GM10248 (cell line): ENCODE measurements at places on chromosomes 16 and 17.

GRCh38 chr17:78661093-78661770 is 84.0 kb upstream of the DNAH17 start:
- no peak for DNase-seq

GRCh38 chr17:7215652-7216180 is 3.9 kb downstream of the DLG4 start:
- no peak for DNase-seq

DNA sequence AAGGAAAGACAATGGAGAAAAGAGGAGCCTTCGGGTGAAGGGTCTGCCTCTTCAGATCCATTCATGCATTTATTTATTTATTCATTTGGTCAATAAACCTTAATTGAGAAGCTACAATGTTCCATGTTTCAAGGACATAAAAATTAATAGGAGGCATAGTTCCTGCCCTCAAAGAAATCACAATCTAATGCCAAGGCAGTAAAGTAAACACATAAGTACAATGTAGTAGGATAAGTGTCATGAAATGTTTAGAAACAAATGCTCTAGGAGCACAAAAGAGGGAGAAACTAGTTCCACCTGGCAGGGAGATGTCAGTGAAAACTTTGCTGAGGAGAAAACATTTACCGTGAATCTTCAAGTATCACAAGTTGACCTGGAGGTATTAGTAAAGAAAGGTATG is 103.5 kb upstream of the NOG start:
- DNase-seq: no peak

GRCh38 chr17:444879-445454 is 92.4 kb upstream of the RPH3AL start:
- DNase-seq: no peak

- no peak for DNase-seq
Observed at GRCh38 chr17:1153795-1154546, 25.8 kb downstream of the ABR start.

- no peak for DNase-seq
Observed at GRCh38 chr17:1226308-1226707, 43.9 kb upstream of the BHLHA9 start.

GRCh38 chr16:87411375-87412271 is 19.5 kb downstream of the MAP1LC3B start:
- no peak for DNase-seq

DNA sequence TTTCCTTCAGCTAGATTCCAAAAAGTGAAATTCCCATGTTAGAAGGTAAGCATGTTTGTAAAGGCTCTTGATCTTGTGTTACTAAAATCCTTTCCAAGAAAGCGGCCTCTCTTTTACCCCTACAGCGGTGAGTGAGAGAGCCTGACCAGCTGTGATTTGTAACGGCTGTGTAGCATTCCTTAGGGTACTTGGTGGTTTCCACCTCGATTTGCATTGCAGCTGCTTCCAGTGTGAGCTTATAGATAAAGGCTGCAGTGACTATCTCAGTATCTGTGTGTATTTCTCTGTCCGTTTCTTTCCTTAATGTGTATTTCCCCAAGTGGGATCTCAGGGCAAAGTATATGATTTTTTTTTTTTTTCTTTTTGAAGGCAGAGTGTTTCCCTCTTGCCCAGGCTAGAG is 169.4 kb downstream of the SNX29 start:
- no peak for DNase-seq

- DNase-seq: no peak
Observed at GRCh38 chr17:72977771-72978417, 114.6 kb downstream of the SLC39A11 start.
